ENCODE measurements at places on chromosomes 5 and 9.
A peak's percentile ranks its signal among the peaks of the same experiment; 100 is the strongest.

DNA sequence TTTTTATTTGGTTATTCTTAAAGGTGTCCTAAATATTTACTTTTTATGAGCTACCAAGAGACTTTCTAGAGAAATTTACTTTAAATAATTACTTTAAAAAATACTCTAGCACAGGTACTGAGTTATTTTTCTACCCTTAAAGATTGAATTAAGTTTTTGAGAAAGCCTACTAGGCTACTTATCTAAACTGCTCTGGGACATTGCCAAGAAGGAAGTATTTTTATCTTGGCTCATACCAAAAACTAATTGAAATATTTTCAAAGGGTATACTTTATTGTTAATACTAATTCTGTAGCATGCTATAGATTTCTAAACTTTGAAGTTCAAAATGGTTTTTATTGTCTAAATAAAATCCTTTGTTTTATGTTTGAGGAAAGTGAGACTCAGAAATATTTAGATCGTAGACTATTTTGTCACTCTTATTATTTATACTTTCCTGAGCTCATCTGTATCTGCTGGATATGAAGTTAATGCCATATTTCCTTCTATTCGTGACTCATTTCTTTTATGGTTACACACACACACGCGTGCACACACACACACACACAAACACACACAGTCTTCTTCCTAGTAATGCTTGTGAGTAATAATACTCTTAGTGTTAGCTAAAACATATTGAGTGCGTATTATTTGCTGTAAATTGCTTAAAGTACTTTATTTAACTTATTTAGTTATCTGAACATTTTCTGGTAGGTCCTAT lies 89.5 kb downstream of the MAN2A1 start:
- DNase-seq: peak; percentile 8

DNA sequence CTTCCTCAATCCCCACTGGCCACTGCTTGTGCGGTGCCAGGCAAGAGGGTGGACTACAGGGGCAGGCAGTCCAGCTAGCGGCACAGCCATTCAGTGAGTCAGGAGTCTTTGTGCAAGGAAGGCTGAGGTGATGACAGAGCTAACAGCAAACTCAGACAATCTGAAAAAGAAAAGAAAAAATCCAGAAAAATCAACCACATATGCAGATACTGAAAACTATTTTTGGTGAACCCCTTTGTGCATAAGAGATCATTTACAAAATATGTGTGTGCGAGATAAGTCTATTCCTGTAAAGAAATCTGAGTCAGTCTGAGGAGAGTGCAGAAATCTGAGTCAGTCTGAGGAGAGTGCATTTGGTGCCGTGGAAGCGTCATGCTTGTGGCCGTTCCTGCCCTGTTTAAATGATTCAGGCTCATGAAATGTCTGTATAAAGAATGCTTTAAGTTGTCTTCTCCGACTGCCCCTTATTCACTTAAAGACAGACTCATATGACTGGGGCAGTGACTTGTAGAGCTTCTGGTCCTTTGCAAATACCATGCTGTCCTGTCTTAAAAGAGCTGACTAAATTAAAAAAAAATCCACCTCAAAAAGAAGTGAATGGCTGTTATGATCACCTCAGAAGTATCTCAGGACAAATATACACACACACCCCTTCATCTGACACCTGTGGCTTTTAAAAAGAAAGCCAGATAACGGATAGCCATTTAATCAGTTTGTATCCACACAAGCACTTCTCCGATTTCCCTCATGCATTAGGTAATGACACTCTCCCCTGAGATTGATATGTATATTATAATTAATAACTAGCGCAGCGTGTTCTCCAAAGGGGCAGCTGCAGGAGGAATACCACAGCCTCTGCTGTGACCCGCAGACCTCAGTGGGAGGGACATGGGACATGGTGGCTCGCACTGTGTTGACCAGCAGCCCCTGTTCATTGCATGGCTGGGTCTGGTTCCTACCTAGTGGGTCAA lies 47.3 kb downstream of the TRIO start:
- peak; percentile 98 for DNase-seq

DNA sequence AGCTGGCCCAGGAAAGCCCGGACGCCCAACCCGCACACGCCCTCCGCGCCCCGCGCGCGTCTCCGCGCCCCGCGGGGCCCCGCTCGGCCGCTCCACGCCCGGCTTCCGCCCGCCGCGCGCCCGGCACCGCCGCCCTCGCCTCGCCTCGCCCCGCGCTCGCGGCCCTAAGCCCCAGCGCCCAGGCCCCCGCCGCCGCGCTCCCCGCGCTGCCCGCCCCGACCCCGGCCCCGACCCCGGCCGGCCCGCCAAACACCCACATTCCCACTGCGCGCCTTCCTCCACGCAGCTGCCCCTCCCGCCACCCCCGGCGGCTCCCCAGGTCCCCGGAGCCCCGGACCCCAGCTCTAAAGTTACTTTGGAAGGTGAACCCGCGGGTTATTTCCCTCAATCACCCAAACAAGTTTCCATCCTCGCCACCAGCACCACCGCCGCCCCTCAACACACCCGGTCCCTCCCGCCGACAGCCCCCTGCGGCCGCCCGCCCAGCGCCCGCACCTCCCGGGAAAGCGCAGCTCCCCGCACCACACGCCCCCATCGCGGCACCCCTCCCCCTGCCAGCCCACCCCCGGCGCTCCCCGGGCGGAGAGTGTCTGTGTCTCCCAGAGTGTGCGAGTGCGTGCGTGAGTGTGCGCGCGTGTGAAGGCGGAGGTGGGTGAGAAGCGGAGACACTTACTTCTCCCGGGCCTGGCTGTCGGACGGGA lies 439 bp downstream of the SSBP2 start:
- DNase-seq: no peak

DNA sequence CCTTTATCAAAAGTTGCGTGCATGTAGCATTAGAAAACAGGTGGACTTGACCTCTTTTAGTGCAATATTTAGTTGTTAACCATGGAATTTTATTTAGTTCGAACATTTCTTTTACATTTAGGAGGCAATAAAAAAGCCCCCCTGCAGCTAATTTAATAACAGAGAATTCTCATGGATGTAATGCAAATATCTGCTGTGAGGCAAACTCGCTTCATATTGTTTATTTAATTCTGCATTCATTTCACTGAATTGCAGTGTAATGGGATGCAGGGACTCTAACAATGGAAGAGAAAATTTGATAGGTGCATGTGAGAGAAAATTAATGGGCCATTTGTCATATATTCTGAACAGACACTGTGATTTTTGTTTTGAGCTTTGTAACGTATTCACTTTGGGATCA lies 205.1 kb upstream of the CHD1 start:
- no peak for DNase-seq

GRCh38 chr5:158884827-158885518 lies 214.7 kb downstream of the EBF1 start:
- DNase-seq: no peak

DNA sequence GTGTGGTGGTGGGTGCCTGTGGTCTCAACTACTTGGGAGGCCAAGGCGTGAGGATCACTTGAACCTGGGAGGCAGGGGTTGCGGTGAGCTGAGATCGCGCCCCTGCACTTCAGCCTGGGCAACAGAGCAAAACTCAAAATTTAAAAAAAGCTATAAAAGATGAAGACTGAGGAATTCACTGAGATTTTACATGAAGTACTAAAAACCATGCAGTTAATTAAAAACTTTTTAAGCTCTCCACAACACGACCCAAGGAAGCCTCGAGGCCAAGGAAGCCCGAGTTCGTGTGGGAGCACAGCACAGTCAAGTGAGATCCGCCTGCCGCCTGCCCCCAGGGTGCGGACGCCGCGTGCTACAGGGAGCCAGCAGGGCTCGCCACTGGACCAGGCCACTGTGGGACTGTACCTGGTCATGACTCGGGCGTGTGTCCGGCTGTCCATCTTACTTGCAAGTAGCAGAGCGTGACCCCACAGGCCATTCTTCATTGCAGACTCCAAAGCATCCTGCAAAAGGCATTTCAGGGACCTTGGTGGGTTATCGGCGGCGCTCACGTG lies 21.2 kb upstream of the INPP5E start:
- DNase-seq: no peak

- DNase-seq: no peak
These were observed 211.4 kb downstream of the KIAA0825 start for GRCh38 chr5:94407023-94407422.

DNA sequence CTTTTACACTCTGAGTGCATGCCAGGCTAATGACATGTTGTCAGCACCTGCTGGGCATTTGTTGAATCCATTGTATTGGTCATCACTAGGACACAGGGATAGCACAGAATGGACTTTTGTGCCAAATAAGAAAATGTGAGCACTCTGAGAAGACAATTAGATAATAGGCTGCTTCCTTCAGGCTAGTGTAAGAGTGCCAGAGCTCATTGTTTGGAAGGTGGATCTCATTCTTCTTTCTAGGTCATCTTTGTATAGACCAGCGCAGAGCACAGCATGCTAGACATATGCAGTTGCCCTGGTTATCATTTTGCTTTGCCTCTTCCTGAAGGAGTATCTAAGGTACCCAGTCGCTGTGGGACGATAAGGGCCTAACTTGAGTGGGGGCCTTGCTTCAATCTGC lies 493.4 kb upstream of the COX7C start:
- DNase-seq: no peak

- DNase-seq: no peak
These were observed 745.3 kb upstream of the CHD1 start for GRCh38 chr5:99674101-99674500.

DNA sequence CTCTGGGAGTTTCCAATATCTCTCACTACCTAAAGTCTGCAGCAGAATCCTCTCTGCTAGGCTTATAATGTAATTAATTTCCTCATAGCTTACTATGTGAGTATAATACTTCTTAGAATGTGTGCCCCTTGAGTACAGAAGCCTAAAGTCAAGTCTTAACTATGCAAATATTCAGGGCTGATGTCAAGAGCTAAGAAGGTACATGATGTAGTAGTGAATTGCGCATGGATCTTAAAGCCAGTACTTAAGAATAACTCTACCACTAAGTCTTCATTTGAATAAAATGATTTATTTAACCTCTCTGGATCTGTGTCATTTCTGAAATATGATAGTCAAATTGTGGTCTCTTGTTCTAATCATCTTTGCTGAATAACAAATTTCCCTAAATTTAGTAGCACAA lies 442.9 kb downstream of the DTWD2 start:
- no peak for DNase-seq

DNA sequence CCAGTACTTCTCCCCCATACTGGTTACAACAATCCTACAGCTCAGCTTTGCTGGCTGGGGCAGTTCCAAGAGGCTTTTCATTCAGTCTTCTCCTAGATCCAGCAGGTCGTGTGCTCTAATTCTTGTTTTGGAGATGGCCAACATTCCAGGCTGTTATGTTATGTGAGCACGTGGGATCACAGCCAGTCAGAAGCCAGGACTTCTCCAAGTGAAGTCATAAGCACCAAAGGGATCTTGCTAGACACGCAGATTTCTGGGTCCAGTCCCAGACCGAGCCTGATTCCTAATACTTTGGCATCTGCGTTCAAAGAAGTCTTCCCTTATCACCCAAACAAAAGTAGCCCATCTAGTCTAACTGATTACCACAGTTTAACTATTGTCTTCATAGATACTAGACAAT lies 1.4 kb upstream of the LARP1 start:
- DNase-seq: peak; percentile 85

DNA sequence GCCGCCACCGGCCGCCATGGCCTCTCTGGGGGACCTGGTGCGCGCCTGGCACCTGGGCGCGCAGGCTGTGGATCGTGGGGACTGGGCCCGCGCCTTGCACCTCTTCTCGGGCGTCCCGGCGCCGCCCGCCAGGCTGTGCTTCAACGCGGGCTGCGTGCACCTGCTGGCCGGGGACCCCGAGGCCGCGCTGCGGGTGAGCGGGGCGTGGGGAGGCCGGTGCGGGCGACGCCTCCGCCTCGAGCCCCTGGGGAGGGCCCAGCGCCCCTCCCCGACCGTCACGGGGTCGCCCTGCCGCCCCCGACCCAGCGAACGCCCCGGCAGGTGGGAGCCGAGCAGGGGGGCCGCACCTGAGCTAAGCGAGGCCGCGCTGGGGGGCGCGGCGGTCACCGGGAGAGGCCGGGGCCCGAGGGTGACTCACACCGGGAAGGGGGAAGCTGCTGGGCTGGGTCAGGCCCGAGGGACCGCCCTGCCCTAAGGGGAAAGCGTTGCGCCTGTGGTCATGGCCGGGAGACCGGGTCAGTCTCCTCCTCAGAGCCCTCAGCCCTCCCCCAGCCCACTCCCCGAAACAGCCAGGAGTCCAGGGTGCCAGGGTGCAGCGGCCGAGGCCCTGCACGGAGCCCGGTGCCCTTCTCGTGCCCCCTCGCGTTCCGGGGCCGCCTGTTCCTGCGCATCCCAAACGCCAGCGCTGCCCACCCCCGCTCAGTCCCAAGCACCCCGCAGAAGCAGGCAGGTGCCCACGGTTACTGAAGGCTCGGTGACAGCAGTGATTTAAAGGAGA lies 510 bp downstream of the NOXA1 start:
- DNase-seq: no peak
